Mesenteric fat pad (tissue), 1 donor: ENCODE measurements at places on chromosomes 1 and 21. TPM values are rescaled to one million over a fixed set of nuclear protein-coding genes. Genes with fewer than 3 reads are reported as not detected.

DNA sequence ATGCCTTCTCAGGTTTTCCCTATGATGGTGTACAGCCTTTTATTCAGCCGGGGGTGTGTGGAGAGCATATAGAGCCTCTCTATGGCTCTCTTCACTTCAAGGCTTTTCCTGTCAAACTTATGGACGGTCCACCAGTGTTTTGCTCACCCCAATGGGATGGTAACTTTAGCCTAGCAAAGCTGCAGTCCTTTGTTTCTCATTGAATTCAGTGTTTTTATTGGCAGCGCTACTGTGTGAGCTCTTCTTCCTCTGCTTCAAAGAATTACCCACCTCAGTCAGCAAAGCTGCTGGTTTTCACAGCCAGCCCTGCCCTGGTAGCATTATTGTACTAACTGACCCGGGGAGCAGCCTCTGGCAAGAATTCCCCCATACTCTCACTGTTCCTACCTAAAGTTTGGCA lies 145.3 kb upstream of the RRP15 start:
- no peak for DNase-seq

- DNase-seq, result no peak
Measured at GRCh38 chr1:243496187-243496646, 240.4 kb downstream of the SDCCAG8 start.

ZFYVE9 gene
- 21.1 TPM for total RNA-seq

BSND gene
- not detected for total RNA-seq

SPRR5 gene
- not detected for total RNA-seq
